Daoy (cell line): ENCODE measurements at places on chromosomes 4 and X. TPM values are rescaled to one million over a fixed set of nuclear protein-coding genes. Genes with fewer than 3 reads are reported as not detected.

PCYT1B gene
- 6.4 and 10.3 TPM in 2 replicates for total RNA-seq

DNA sequence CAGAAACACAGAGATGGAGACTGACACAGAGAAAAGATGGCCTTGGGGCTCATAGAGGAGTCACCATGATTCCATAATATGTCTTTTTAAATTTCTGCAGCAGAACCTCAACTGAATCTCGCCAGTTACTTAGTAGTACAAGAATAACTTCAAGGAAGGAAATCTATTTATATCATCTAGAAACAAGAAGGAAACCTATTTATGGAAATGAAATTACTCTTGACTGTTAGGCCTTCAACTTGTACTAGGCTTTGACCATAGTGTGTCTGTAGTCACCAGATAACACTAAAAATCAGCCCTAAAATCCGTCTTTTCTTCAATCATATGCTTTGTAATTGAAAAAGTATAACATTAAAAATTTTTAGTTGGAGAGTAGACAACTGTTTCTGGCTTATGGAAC is 740.4 kb downstream of the TRIML1 start:
- no peak for DNase-seq

- no peak for DNase-seq
These were observed 60.7 kb upstream of the NFKB1 start for GRCh38 chr4:102440498-102440897.

DNA sequence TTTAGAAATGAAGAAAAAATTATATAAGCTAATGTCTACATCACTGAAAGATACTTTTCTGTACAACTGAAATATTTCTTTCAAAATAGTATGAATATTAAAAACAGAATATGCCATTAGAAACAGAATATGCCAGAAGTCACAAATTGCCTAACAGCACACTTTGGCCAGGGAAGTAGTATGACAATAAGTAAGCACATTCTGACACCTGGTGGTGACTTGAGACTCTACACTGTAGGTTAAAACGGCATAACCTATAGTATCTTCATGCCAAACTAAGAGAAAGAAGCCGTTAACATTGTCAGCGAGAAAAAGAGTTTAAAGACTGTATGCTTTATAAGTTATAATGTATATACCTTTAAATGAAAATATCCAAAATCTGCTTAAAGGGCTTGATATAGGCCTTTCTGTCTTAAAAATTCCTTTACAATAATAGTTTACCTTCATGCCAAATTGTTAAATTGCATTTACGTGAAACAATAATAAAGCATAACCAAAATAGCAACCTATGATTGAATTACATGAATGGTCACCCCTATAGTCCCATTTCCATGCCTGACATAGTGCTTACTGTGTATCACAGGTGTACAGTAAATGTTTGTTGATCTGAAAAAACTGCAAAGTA is 32.8 kb downstream of the FAM13A start:
- peak; percentile 36 for DNase-seq

GRCh38 chr4:94068753-94069719 is 138.6 kb upstream of the SMARCAD1 start:
- DNase-seq, result no peak

TMEM184C gene
- total RNA-seq, result 17.7 and 18.3 TPM in 2 replicates

DNA sequence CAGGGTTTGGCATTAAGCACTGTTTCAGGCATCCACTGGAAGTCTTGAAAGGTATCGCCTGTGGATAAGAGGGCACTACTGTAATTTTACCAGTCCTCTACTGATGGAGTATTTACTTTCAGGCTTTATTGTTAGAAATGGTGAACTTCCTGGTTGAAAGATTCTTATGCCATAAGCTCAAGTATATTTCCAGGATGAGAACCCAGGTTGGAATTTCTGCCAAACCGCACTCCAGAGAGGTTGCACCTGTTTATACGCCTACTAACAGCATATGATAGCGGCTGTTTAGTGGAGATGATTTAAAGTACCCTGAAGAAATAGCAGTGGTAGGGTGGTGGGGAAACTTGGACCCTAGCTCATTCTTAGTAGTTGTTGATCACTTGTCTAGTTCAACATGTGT is 9.9 kb downstream of the FNIP2 start:
- DNase-seq, result no peak

GAGE12J gene
- not detected in 2 replicates for total RNA-seq

GRCh38 chrX:19628011-19628575 is 112.8 kb upstream of the MAP3K15 start:
- DNase-seq, result no peak

DNA sequence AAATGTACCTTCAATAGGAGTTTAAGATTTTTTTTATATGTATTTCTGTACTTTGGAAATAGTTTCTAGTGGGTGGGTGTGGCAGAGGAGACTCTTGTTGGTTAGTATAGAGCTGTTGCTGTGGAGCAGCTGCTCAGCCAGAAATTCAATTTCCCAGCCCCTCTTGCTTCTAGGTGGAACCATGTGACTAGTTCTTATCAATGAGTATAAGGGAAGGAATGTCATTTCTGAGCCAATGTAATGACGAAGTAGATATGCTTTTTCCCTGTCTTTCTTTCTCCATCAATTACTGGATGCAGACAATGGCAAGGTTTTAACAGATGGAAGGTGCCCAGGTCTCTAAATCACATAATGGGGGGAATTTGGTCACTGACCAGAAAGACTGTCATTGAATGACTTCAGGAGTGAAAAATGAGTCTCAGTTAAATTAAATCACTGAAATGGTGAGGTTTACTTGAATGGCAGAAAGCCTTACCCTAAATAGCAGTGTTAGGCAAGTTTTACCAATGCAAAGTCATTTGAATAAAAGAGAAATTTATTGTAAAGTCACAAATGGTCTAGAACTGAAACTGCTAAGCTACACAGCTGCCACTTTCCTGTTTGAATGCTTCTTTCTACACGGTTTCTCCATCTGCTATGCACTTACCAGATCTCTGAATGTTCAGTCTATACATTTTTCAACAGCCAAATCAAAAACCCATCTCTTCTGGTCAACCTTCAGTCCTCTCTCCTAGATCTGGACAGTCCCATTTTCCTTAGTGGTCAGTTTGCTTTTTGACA is 795.4 kb upstream of the MAGEB2 start:
- DNase-seq, result peak; percentile 0

GRCh38 chr4:82367438-82368097 is 6.2 kb downstream of the HNRNPD start:
- no peak for DNase-seq

- DNase-seq, result no peak
These were observed 48.0 kb downstream of the MRPL1 start for GRCh38 chr4:77910676-77911075.

DNA sequence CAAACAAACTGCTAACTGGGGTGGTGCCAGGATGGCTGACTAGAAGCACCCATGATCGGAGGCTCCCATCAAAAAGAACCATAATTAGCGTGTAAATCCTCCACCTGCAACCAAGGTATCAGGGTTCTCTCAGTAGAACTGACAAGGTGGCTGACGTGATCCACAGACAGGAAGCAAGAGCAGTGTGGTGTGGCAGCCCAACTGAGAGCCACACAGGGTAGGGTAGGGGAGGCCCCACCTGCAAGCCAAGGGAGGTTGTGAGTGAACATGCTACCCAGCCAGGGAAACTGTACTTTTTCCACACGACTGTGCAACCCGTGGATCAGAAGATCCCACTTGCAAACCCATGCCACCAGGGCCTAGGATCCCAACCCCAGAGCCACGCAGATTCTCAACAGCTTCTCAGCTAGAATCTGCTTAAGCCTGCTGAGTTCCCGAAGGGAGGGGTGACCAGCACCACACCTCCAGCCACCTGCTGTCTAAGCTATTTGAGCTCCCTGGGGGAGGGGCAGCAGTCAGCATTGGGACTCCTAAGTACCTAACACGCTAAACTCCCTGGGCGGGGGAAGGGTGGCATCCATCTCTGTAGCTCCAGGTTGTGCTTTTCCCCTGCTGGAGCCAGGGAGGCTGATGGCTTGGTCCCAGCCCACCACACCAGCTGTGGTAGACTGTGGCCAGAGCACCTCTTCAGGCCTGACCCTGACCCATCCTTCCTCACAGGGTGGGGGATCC is 425.1 kb downstream of the GPM6A start:
- no peak for DNase-seq

HTR2C gene
- total RNA-seq, result 0.83 and 0.86 TPM in 2 replicates

TGIF2LX gene
- total RNA-seq, result 0.69 and 0.77 TPM in 2 replicates

- DNase-seq, result no peak
These were observed 9.0 kb downstream of the HAND2 start for GRCh38 chr4:173520921-173521466.

GRCh38 chr4:86092684-86093083 is 267.2 kb downstream of the MAPK10 start:
- DNase-seq, result peak; percentile 3

DNA sequence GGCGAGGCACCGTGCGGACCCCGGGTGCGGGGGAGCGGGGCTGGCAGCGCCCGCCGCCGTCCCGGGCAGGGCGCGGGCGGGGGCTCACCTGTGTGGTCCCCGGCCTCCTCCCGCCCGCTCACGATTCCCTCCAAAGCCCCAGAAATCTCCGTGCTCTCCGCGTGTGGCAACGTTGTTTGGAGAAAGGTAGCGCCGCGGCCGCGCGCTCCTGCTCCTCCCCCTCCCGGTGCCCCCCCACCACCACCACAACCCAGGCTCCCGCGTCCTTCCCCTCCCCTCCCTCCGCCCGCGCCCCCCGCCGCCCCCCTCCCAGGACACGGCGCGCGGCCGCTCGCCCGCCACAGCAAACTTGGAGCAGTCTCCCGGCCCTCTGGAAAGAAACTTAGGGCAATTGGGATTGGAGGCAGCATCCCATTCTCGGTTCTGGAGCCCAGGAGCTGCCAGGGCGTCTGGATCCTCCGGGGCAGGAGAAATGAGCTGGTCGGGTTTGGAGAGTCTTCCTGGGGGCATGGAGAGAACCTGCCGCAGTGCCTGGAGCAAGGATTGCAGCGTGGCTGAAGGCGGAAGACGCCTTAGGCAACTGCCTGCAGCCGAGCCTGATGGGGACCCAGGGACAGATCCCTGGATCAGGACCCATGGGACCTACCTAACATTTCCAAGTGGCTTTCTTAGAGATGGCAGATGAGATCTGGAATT is 855 bp downstream of the KLF3 start:
- DNase-seq, result peak; percentile 70

DNA sequence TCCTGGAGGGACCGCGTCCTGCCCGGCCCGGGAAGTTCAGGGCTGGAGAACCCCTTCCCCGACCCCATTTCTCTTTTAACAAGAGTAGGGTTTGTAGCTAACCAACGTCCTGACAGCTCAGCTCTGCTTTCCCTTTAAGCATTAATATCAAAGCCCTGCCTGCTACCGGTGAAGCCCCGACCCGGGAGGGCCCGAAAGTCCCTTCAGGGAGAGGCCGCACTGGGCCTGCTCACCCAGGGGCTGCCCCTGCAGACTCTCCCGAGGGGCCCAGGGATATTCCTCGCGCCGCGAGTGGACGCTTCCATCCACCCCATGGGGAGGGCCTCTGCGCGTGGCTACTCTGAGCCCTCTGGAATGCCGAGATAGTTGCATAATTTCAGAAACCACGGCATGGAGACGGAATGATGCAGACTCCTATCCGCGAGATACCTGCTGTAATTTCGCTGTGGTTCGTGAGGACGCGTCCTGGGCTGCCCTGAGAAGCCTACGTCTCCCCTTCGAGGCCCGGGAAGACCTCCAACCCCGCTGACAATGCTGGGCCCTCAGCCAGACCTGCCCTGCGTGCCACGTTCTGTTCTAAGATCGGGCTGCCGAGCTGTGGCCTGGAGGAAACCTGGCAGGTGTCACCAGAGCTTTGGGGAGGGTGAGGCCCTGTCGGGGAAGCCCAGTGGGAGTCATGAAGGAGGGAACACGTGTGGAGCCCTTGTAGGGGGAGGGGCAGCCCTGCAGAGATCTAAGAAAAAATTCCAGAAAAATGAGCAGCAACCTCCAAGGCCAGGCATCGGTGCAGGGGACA is 999 bp upstream of the CTBP1 start:
- DNase-seq, result no peak

DNA sequence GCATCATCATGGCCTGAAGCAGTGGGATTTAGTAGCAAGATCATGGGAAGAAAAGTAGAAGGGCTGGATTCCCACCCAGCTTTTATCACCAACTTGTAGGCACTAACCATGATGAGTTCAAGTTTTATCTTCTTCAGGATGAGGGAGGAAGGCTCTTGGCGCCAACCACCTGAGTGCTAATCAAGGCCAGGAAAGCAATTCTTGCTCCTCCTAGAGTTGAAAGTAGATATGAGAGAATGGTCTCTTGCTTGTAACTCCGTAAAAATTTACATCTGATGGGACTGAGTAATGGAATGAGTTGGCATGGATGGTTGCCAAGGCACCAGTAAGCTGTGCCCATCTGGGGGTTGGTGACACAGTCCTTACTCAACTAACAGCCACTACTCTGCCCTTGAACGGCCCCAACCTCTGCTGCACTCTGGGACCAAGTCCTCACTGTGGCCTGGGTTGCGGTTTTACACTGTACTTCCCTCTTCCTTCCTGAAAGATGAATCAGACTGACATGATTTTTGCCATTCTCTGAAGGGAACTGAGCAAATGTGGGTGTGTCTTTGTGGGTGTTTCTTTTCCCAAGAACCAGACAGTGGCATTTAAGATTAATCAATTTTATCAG is 39.4 kb upstream of the NDP start:
- DNase-seq, result peak; percentile 93

FOXR2 gene
- 6.0 and 7.2 TPM in 2 replicates for total RNA-seq

GRCh38 chr4:19736968-19737756 is 514.5 kb upstream of the SLIT2 start:
- DNase-seq, result peak; percentile 17

DNA sequence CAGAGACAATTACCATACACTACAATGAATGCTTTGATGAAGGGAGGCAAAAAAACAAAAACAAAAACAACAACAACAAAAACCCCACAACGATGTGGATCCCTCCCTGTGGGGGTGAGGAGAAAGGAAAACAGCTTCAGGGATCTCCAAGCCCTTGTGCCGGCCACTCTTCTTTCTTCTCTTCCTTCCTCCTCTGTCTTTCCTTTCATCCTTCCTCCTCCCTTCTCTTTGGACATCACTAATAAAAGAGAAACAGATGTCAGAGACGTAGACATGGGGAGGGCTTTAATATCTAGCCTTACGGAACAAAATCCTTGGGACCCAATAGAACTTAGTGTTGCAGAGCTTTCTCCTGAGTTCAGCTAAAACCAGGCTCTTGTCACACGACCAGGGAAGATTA is 18.8 kb upstream of the STX18 start:
- no peak for DNase-seq

- DNase-seq, result peak; percentile 28
These were observed 19.7 kb downstream of the TRIM2 start for GRCh38 chr4:153223930-153224329.

DNA sequence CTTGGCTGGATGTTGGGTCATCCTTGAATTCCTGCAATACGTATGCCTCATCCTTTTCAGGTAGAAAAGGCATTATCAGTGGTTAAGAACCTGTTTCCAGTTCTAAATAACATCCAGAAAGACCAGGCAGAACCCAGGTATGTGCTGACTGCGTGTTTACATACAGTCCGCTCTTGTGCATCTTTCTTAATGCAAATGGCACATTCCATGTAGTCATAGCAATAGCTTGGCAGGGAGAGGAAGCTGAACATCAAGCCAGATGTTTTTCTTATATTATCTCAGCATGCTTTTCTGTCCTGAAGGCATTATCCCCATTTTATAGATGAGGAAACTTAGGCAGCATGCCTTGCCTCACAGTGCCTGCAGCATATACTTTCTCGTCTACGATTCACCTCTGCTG is 2.1 kb downstream of the DCLK2 start:
- no peak for DNase-seq

- DNase-seq, result no peak
These were observed 3.7 kb downstream of the APELA start for GRCh38 chr4:164880489-164881262.
